ENCODE measurements at places on chromosomes 11 and 22.

GRCh38 chr22:44277386-44278135 lies 35.2 kb downstream of the SHISAL1 start:
- DNase-seq = no peak

GRCh38 chr11:71936825-71937224 lies 8.0 kb downstream of the RNF121 start:
- no peak for DNase-seq

GRCh38 chr22:43528601-43529360 lies 117.0 kb downstream of the MPPED1 start:
- DNase-seq = no peak

DNA sequence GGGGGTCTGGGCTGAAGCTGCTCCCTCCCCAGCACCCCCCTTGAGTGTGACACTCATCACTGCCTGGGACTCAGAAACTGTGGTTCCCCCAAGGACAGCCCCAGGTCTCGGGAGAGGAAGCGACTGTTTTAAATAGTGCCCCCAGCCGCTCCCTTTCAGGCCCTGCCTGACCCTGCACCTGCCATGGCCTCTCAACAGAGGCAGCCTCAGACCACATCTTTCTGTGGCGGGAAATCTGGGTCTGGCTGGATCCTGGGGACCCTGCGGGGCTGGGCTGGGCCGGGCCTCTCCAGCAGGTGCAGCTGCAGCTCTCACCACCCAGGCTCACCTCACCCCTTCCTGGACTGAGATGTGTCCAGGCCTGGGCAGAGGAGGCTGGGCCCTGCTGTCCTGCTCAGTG lies 3.7 kb upstream of the IGLL1 start:
- no peak for DNase-seq

- DNase-seq = no peak
Observed at GRCh38 chr22:30665266-30665665, 2.4 kb downstream of the DUSP18 start.

- no peak for DNase-seq
Observed at GRCh38 chr11:93542811-93543229, 371 bp downstream of the SMCO4 start.

- DNase-seq = no peak
Observed at GRCh38 chr11:30434901-30435300, 112.0 kb downstream of the ARL14EP start.

DNA sequence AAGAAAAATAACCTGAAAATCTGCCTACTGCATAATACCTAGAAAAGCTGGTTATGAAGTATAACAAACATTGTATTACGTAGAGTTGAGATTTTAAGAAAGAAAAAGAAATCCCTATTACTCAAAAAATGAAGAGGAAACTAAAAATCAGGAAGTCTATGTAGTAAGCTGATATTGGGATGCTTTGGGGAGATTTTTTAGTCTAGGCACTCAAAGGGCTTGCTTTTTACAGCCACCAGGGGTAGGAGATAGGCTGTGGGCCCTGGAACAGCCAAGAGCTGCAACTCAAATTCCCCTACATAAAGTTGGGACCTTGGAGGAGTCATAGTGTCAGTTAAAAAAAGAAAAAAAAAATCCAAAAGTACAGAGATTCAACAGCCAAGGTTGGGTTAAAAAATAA lies 90.4 kb downstream of the RELT start:
- no peak for DNase-seq

DNA sequence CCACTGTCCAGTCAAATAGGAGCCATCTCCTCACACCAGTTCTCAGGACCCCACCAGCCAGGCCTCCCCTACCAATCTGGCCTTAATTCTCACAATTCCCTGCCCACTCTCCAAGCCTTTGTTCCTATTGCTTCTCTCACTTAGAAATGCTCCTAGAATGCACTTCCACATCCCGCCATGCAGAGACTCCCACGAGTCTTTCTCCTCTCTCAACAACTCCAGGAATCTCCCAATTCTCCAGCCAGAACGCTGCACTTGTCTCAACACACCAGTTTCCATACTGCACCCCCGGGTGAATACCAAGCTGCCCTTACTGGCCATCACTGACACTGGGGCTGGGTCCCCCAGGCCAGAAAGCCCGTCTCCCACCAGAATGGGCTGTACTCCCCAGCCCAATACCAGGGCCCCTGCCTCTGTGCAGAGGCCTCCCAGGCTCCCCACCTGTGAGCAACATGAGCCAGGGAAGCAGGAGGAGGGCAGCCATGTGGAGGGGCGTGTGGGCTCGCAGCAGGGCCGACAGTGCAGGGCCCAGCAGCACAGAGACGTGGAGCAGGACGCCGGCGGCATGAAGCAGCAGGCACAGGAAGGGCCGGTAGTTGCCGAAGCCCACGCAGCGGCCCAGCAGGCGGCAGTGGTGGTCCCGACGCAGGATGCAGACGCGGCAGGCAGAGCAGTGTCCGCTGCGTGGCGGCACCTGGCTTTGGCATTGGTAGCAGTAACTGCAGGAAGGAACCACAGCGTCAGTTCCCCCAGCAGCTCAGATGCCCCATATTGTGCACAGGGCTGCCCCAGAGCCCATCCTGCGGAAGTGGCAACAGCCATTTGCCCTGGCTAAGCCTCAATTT lies 2.4 kb downstream of the ZDHHC24 start:
- DNase-seq = peak; percentile 73

- DNase-seq = no peak
Observed at GRCh38 chr11:17764446-17765218, 30.1 kb downstream of the KCNC1 start.

GRCh38 chr11:93840180-93840579 lies 10.2 kb downstream of the VSTM5 start:
- no peak for DNase-seq

DNA sequence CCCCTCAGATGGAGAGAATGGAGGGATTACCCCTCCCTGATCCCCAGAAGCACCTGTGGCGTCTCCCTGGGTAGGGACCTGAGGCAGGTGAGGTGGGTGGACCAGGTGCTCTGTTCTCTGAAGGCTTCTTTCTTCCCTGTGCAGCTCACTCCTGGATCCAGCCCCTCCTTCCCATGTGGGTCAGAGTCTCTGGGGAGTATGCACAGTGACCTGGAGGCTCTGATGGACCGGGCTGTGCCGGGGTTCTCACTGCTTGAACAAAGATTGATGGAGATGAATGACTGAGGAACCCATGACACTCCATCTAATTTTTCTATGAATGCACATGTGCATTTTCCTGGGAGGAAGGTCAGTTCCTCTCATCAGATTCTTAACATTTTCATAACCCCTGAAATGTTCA lies 78.6 kb upstream of the SHANK2 start:
- DNase-seq = no peak

DNA sequence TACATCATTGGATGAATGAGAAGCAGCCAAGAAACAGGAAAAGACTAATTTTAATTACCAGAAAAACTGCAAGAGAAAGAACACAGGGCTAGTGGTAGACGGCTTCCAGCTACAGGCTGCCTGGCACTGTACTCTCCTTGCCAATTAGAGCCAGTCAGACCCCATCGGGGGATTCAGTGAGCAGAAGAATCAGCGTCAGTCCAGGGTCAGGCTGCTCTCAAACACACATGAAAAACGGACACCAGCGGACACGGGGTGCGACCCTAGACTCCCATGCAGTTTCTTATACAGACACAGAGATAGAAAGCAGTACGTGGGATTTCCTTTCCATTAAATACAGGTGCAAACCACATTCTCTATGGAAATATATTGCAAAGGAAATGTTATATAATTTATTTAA lies 1.1 kb upstream of the CNTN5 start:
- DNase-seq = no peak

GRCh38 chr11:15912825-15913224 lies 443.5 kb downstream of the SOX6 start:
- no peak for DNase-seq

GRCh38 chr11:74311352-74311926 lies at the start of gene P4HA3:
Gene P4HA3 (minus strand): TSS chr11:74311640. CDS start chr11:74311611, 29 bp downstream.
- peak; percentile 70 for DNase-seq

GRCh38 chr22:48860557-48860956 lies 967.1 kb downstream of the BRD1 start:
- no peak for DNase-seq

DNA sequence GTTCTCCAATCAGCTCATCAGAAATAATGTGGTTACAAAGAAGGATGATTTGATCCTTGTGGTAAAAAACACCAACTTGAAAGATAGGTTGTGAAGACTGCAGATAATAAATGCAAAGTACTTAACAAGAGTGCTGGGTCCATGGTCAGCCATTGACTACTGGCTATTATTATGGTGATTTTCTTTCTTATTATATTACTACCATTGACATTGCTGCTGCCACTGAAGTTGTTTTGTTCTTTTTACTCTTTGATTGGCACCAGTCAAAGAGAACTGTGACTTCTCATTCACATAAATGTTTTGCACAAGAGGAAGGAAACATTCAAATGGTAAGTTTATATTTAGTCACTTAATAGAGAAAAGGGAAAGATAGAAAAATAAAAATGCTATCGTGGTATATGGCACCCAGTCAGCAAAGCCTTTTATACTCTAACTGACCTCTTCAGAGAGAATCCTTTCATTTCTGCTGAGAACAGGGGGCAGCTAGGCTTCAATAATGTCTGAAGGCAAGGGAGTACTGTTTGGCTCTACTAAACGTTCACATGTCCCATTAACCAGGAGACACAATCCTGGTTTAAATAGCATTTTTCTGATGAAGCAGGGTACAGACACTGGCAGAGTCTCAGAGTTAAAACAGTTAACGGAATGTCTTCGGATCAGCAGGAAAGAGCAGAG lies 64.8 kb downstream of the LRRC4C start:
- no peak for DNase-seq

- no peak for DNase-seq
Observed at GRCh38 chr11:116427903-116428637, 344.7 kb downstream of the BUD13 start.

DNA sequence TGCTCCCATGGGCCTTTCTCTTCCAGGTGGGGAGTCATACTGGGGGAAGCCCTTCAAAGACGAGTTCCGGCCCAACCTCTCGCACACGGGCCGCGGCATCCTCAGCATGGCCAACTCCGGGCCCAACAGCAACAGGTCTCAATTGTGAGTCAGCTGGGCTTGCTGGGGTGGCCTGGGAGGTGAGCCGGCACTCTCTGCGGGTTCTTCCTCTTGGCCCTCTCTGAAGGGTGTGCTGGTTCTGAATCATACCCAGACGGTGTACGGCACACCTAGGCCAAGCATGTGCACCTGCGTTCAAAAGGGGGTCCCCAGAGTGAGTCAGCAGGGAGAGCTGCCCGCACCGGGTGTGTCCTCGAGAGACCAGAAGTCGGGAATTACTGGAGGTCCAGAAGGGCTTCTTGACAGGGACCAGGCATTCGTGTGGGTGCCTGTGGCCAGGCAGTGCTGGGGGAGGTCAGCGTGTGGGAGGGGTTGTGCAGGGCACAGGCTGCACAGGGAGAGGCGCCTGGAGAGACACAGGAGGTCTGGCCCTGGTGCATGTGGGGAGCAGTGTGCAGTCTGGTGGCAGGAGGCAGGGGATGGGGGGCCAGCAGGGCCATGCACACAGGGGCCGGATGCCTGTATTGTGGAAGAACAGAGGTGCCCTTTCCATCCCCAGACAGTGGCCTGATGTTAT lies 23.0 kb downstream of the PPIL2 start:
- DNase-seq = no peak

- DNase-seq = no peak
Observed at GRCh38 chr11:6799402-6799801, at the start of gene OR6A2. Gene OR6A2 (minus strand): TSS chr11:6799689. CDS start chr11:6795708, 3,981 bp downstream.

- DNase-seq = no peak
Observed at GRCh38 chr11:16993495-16993894, 20.7 kb downstream of the PLEKHA7 start.

GRCh38 chr11:63882555-63883242 lies 34.3 kb downstream of the RCOR2 start:
- no peak for DNase-seq

- DNase-seq = no peak
Observed at GRCh38 chr11:59818572-59818971, 8.0 kb upstream of the MRPL16 start.

DNA sequence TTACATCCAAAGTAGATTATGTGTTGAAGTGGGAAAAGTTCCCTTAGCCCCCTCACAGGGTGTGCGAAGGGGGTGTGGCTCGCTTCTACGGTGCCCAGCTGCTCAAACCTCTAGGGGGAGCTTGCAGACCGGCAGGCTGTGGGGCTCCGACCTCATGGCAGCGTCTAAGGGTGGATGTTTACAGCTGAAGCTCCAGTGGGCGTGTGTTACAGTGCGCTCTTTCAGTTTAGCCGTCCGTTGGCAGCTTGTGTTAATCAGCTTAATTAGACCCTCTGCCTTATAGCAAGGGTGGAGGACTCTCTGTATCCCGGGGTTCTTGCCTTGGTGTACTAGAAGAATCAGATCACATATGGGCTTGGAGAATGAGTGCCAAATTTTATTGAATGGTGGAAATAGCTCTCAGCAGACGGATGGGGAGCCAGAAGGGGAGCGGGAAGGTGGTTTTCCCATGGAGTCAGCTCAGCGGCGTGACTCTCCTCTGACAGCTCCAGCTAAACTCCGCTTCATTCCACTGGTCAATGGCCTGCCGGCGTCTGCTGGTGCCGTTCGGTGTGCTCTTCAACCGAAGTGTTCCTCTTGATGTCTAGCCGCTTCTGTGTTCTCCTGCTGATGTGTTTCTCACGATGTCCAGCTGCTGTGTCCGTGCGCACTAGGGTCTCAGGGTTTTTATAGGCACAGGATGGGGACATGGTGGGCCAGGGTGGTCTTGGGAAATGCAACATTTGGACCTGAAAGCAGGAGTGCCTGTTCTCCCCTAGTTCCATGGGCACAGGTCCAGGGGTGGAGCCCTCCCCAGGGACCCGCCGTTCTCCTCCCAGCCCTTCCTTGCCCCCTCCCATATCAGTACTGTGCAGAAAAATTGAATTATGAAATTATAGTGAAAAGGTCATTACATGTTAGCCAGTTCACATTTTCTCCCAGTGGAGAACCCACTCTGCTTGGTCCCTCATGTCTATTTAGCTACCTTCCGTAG lies 28.6 kb upstream of the OR10G7 start:
- DNase-seq = peak; percentile 61

GRCh38 chr11:46293641-46294103 lies 16.2 kb downstream of the CREB3L1 start:
- no peak for DNase-seq

DNA sequence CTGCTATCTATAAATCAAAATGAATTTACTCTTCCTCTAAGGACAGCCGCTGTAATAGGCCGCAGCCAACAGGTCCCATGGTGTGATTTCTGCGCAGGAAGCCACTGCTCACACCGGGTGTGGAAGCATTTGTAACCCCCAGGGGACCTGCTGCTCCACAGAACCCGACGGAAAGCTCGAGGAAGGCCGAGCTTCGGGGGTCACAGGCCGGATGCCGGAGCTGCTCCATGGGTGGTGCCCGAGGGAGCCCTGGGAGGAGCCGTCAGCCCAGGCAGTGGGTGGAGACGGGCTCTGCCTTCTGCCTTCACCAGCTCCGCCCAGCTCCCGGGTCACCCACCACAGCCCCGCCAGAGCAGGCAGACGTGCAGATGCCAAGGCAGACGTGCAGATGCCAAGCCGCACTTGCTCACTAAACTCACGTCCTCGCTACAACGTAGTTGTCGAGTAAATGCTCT lies 63.5 kb downstream of the BRD1 start:
- no peak for DNase-seq
